Mammary epithelial cell (primary cell): ENCODE measurements at places on chromosomes 6 and 20. TPM values are rescaled to one million over a fixed set of nuclear protein-coding genes. Genes with fewer than 3 reads are reported as not detected.

ELOVL5 gene
- 50.8 TPM for total RNA-seq

GRCh38 chr6:26536571-26537159 lies 1.5 kb upstream of the HMGN4 start:
- DNase-seq = peak; percentile 26

GRCh38 chr6:10719296-10719963 lies 3.4 kb upstream of the TMEM14C start:
- no peak for DNase-seq

GRCh38 chr6:4348462-4349112 lies 213.2 kb upstream of the ECI2 start:
- DNase-seq = no peak

GPR31 gene
- not detected in 2 replicates for total RNA-seq

ID1 gene
- 83.0 and 86.1 TPM in 2 replicates for total RNA-seq

ORC3 gene
- total RNA-seq = 19.7 and 22.2 TPM in 2 replicates

DNA sequence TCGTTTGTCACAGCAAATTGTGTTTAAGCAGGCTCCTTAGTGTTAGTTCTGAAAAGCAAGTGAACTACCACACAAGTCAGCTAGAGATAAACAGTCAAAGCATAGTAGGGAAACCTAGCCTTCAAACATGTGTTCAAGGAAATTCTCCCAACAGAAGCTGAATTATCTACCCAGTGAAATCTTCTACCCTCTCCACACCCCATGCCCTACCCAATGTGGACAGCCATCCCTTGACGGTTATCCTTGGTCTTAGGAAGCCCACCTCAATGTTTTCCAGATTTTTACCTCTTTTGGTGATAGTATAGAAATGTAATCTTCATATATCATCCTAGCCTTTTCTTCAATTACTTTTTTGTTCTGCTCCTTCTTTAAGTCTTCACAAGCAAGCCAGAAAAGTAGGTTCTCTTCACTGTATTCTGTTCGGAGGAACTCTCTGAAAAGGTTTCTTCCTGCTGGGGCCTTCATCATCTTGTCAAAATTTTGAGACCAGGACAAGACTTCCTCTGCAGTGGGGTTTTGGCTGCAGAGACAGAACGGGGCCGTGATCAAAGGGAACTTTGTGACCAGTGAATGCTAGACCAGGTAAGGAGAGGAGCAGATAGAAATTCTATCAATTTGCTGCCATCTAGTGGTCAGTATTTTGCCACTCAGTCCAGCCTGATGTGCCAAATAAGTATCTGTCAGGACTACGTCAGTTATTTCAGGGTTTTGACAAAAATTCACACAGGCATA lies 21.6 kb upstream of the MTRF1L start:
- peak; percentile 54 for DNase-seq

- no peak for DNase-seq
These were observed 6.4 kb downstream of the ZUP1 start for GRCh38 chr6:116662202-116662601.

TAGAP gene
- total RNA-seq = not detected in 2 replicates

DNA sequence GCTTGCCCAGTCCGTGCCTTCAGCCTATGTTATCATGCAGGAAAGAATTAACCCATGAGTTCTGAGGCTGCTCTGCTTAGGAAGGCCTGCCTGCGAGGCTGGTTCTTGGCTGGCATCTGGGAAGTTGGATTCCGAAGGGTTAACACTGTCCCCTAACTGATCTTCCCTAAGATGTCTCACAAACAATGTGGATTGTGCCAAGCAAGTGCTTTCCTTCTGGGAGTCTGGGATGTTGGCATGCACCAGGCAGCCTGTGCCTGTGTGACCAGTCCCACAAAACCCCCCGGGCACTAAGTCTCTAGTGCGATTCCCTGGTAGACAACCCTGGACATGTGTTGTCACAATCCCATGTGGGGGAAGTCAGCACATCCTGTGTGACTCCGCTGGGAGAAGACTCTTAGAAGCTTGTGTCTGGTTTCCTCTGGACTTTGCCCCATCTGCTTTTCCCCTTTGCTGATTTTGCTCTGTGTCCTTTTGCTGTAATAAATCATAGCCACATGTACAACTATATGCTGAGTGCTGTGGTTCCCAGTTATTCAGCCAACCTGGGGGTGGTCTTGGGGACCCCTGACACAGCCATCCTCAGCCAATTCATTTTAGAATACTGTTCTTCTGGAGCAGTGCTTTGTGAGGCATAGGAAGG lies 83.8 kb downstream of the SLC22A23 start:
- DNase-seq = no peak

SCAND1 gene
- 46.3 and 58.4 TPM in 2 replicates for total RNA-seq

DNA sequence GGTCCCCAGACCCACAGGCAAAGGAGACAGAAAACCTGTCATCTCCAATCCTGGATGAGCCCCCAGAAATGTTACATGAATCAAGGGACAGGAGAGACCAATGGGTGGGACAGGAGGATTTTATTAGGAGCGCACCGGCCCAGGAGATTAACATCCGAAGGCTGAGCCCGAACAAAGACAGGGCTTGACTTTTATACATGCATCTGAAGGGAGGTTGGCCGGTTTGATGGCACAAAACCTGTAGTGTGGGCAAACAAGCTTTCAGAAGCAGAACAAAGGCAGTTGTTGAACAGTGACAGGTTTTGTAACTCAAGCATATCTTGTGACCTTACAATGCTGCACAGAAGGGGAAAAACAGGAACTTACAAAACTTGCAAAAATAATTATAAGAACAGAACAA lies 83.9 kb upstream of the GPR6 start:
- DNase-seq = no peak

DNA sequence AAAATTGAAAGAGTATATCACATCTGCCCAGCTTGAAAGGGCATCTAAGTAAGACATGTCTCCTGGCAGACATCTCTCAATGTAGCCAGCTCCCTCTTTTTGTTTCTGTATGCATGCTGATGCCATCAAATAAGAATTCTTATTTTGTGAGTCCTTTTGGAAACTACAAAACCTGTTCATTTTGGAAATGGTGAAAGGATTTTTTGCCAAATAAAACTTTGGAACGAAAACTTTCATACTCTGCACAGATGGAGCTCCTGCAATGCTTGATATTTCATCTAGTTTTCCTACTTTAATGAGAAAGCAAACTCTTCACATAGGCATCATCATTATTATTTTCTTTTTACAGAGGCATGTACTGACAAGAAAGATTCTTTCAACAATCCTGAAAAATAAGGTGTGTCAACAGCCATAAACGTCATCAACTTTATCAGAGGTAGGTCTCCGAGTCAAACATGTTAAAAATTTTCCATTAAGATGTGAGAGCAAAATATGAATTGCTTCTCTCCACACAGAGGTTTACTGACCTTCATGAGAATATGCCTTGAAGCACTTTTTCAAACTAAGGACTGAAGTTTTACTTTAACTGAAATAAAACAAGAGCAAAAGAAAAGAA lies 26.2 kb upstream of the CMTR1 start:
- peak; percentile 70 for DNase-seq

GRCh38 chr6:73248192-73248903 lies 14.6 kb downstream of the KHDC1 start:
- DNase-seq = no peak

TMEM217 gene
- total RNA-seq = 4.2 TPM

- peak; percentile 61 for DNase-seq
These were observed 110.7 kb upstream of the PHACTR1 start for GRCh38 chr6:12605888-12606345.

DNA sequence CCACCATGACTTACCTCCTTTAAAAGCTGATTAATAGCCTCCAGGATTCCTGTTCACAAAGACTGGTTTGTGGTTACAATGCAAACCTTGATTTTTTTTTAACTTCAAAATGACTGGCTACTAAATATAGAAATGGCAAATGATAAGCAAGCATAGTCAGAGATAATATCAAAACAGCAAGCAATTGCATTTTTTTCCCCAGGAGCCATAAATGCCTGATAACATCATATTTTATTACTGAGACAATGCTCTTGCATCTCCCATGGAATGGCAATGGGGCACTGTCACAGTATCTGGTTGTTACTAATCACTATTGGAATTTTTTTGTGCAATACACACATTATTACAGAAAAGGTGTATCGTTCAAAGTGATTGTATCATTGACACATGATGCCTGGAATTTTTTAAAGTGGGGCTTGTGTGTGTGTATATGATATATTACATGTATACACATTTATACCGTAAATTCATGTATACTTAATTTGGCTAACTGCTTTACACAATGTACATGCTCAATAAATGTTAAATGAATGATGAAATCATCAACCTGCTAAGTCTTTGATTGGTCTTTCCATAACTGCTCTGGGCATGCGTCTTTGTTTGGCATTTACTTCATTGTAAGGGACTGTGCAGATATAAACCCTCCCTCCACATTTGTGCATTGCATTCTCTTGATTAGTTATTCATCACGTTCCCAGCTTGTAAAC lies 980 bp upstream of the SALL4 start:
- DNase-seq = peak; percentile 44

GRCh38 chr6:22113026-22113766 lies 183.6 kb downstream of the PRL start:
- DNase-seq = peak; percentile 97

CYP24A1 gene
- 0.13 and 1.3 TPM in 2 replicates for total RNA-seq

DNA sequence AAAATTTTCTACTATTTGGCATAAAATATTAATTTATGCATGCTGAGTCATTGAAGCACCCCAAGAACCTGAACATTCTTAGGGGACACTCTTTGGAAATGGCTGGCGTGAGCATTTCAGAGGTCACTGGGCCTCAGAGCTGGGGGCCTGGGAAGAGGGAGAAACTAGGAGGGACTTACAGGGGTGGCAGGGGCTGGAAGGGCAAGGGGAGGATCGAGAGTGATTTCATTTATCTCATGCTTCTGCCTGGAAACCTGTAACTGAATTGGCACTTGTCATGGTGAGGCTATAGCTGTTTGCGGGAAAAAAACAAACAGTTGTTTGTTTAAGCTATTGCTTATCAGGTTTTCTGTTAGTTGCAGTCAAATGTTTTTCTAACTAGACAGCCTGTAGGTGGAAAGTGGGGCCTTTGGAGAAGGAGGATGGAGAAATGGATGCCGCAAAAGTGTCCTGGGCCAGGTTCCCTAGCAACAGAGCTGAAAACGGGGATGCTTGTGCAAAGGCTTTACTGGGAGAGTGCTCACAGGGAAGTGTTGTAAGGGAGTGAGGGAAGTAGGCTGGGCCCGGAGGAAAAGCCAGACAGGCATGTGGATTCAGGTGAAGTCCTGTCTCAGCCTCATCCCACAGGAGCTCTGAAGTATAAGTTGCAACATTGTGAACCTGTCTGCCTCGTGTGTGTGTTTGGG lies 36.4 kb upstream of the KAT14 start:
- no peak for DNase-seq

DNA sequence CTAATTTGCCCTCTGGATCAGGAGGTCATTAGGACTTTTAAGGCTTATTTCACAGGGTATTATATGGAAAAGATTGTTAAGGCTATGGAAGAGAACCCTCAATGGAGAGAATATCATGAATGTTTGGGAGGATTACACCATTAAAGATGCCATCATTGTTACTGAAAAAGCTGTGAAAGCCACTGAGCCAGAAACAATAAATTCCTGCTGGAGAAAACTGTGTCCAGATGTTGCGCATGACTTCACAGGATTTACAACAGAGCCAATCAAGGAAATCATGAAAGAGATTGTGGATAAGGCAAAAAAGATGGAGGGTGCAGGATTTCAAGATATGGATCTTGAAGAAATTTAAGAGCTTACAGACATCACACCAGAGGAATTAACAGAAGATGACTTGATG lies 798.3 kb upstream of the SLC35B3 start:
- DNase-seq = no peak

- DNase-seq = no peak
These were observed 135.5 kb downstream of the PAX1 start for GRCh38 chr20:21840991-21841390.

FKBP1A gene
- 139 TPM for total RNA-seq

GRCh38 chr20:23096986-23097520 lies 10.9 kb upstream of the CD93 start:
- peak; percentile 94 for DNase-seq

WFDC5 gene
- total RNA-seq = 0.33 TPM

GRCh38 chr6:98514073-98514720 lies 320.2 kb upstream of the POU3F2 start:
- no peak for DNase-seq

- DNase-seq = no peak
These were observed 9.5 kb upstream of the PARD6B start for GRCh38 chr20:50721881-50722281.

DNA sequence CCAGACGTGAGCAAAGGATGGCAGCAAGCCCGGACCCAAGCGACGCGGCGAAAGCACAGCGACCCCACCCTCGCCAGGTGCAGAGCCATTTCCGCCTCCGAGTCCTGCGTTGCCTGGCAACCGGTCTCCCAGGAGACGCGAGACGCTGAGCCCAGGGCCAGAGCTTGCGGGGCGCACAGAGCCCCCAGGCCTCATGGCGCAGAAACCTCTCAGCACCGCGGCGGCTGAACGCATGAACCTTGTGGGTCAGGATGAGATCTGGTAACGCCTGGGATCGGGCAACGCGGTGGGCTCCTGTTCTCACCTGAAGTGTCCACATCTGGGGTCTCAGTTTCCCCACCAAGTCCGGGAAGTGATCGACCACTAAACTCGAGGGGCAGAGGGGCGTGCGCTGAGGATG lies 77.7 kb downstream of the ANKRD60 start:
- DNase-seq = no peak

PBOV1 gene
- not detected in 2 replicates for total RNA-seq

- no peak for DNase-seq
These were observed 54.8 kb downstream of the SNX9 start for GRCh38 chr6:157877573-157878438.

DNA sequence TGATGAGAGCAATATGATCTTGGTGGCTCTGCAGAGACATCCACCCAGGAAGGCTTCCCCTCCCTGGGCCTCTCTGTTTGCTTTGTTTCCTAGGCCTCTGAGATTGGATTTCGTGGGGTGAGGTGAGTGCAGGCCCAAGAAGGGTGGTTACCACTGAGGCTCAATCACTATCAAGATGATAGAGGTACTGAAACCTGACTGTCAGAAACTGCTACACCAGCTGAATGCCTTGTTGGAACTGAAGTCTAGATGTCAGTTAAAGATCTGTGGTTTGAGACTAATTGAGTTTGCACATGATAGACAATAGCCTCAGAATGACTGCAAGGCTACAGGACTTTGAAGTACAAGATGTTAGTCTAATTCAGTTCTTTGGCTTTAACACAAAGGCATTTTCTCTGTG lies 15.2 kb downstream of the VNN1 start:
- DNase-seq = no peak

GRCh38 chr6:142822383-142822782 lies 122.6 kb downstream of the HIVEP2 start:
- DNase-seq = no peak

DHX16 gene
- 30.9 and 38.8 TPM in 2 replicates for total RNA-seq

GRCh38 chr6:108841377-108841855 lies 6.8 kb upstream of the ARMC2 start:
- no peak for DNase-seq

C6orf15 gene
- 9.3 TPM for total RNA-seq

DNA sequence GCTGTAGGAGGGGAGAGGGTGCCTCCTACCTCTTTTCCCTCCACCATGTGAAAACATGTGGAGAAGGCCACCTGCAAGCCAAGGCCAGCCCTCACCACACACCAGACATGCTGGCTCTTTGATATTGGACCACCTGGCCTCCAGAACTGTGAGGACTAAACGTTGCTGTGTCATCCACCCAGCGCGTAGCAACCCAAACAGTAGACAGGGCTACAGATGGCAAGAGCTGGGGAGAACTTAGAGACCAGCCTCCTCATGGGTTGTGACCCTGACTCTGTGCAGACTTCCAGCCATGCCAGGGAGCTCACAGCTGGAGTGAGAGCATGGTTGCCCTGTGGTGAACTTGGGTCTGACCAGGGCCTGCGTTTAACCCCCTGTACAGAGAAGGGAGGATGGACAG lies 195.9 kb upstream of the CST7 start:
- no peak for DNase-seq

TCP11 gene
- total RNA-seq = not detected

HSPA1L gene
- total RNA-seq = 0.37 and 0.42 TPM in 2 replicates

CBLN4 gene
- total RNA-seq = not detected in 2 replicates
